ENCODE measurements at places on chromosomes 11 and 22.

- no peak for DNase-seq
Observed at GRCh38 chr11:66432597-66432996, 6.1 kb downstream of the MRPL11 start.

GRCh38 chr11:61138935-61139334, 22.3 kb downstream of the VPS37C start:
- DNase-seq: no peak

DNA sequence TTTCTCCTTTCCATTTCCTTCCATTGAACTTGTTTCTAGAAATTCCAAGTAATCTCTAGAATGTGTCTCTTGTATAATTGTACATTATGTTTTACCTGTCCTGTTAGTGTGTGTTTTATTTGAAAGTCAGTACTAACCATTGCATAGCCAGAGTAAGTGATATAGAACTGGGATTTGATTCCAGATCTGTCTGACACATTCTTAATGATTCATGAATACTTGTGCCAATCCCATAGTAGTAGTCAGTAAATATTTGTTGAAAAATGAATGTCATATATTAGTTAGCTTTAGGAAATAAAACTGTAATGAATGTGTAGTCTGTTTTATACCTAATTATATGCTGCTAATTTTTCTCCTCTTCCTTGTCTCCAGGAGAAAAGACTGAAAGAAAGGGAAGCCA, 186.9 kb downstream of the DDX10 start:
- DNase-seq: no peak

DNA sequence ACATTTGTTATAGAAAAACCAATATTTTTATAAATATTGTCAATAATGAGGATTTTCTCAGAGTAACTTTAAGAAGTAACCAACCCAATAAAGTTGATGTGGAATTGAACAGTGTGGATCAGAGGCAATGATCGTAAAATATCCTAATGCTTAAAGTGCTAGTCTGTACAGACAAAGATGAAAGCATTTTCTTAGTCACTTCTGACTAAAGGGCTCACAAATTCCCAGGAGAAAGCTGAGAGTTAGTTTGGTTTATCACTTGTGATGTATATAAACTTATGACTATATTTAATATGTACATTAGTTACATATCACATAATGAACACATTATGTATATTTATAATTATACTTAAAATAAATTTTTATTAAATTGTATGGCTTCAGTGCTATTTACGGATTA, 25.4 kb upstream of the DDI1 start:
- DNase-seq: no peak

DNA sequence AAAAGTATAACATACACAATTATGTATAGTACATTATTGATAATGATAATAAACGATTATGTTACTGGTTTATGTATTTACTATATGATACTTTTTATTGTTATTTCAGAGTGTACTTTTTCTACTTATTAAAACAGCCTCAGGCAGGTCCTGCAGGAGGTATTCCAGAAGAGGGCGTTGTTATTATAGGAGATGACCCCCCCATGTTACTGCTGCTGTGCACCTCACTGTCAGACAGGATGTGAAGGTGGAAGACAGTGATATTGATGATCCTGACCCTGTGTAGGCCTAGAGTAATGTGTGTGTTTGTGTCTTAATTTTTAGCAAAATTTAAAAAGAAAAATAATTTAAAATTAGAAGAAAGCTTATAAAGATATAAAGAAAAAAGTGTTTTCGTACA, 57.6 kb downstream of the REXO2 start:
- DNase-seq: no peak

GRCh38 chr11:1694064-1694845, 2.7 kb upstream of the KRTAP5-6 start:
- DNase-seq: peak; percentile 78

DNA sequence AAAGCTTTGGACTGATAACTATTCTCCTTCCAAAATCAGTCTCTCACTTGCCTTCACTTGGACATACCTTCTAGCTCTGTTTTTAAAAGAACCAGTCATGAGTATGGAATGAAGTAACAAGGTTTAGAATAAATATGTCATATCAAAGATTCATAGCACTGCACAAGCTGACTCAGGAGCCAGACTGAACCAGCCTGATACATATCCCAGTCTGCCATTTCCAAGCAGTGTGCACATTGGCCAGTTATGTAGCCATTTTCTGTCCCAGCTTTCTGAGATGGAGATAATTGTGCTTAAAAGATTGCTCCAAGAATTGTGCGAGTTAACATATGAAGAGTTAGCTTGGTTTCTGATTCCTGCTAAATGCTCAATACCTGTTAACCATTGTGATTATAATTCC, 311.3 kb downstream of the C11orf87 start:
- no peak for DNase-seq

DNA sequence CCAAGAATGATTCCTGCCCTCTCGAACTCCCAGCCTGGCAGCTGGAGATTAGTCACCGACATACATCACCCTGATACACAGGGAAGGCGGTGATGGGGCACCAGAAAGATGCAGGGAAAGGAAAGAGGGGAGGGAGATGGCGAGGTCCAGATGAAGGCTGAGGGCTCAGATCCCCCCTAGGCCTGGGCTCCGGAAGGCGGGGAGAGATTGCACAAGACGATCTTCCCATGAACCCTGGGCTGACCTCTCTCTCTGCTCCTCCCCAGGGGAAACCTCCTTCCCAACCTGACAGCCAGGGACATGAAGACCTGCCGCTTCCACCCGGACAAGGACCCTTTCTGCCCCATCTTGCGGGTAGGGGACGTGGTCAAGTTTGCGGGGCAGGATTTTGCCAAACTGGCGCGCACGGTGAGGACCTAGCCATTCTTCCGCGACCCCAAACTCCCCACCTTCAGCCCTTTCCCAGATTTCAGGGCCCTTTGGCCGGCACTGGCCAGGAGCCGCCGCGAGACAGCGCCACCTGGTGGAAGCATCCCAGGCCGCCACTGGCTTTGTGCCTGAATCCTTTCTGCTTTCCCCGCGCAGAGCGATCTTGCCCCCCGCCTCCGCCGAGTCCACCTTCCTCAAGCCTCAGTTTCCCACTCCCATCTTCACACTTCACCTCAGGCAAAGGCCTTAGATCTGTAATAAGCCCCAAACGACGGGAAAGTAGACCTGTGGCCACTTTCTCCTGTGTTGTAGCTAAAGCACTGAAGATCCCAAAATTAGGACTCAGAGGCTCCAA, 11.5 kb downstream of the P2RX3 start:
- DNase-seq: peak; percentile 63

DNA sequence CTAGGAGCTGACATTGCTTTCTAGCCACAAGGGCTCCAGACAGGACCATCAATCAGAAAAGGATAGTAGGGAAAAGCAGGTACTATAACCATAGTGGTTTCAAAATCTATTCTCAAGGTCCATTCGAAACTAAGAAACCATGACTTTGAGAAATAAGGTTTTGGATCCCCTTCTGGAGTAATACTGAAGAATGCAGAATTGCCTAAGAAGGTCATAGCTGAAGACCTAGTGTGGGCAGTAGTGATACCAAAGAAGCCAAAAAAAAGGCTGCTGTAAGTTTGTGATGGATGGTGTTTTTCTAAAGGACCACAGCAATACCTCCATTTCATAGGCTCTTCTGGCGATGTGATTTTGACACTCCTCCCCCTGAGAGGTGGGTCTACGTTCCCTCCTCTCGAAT, 163.1 kb downstream of the MAML2 start:
- DNase-seq: no peak

GRCh38 chr11:61111050-61111435, 8.8 kb downstream of the CD5 start:
- DNase-seq: no peak

DNA sequence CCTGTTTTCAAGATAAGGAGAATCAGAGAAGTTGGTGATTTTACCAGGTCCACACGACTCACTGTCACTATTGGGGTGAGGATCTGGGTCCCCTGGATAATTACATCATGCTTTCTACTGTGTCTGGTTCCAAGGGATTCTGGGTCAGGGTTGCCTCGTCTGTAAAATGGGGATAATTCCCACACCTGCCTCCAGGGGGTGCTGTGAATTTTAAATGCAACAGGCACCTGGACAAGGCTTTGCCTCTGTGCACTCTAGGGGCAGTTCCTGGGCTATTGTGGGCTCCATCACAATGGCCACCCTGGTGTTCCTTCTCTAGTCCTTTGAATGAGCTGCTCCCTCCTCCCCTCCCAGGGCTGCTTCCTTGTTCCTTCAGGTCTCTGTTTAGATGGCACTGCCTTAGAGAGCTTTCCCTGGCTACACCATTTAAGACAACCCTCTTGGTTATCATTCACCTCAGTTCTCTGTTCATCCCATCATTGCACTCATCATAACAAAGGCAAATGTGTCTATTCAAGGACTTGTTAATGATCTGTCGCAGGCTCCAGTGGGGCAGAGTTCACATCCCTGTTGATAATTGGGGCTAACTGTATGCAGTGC, 178.6 kb downstream of the MIAT start:
- peak; percentile 37 for DNase-seq

DNA sequence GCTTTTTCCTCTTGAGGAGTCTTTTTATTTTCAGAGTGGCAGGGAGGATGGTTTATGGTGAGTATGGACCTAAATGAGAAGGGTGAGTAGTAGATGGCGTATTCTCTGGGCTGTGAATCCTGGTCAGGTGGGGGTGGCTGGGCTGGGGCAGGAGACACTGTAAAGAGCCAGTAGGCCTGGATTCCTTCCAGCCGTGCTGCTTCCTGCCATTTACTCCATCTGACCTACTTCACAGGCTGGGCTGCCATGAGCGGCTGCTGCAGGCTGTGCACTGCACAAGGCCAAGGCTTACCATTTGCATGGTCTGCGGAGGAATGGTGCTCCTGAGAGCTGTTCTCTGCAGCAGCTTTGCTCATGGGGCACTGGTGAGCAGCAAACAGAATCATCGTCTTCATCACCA, 297.6 kb downstream of the KIRREL3 start:
- DNase-seq: no peak

DNA sequence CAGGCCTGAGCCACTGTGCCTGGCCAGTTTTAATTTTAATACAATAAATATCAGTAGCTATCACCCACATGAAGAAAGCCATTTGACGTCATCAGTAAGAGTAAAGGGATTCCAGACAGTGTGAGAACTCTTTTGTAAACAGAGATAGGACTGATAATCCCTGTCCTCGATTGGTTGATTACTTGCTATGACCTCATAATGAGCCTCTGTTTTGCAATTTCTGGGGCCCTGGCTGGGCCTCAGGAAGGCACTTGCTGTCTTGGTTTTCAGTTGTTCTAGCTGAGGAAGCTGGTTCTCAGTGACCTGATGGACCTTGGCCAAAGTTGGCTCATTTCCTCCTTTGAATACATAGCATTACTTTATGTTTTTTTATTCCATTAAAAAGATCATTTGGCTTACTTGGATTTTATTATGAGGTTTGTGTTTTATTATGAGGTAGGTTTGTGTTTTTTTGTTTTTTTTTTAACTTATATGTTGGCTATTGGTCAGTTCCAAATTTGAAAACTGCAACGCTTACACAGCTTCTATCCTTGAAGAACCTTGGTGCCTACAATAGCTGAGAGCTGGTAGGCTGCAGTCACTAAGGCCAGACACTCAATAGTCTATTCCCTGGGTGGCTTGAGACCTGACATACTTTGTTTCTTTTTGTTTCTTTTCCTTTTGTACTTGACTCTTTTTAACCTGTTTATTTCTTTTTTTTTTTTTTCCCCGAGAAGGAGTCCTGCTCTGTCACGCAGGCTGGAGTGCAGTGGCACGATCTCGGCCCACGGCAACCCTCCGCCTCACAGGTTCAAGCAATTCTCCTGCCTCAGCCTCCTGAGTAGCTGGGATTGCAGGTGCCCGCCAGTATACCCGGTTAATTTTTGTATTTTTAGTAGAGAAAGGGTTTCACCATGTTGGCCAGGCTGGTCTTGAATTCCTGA, 20.0 kb downstream of the MARK2 start:
- no peak for DNase-seq

GRCh38 chr11:8106679-8107078, 25.7 kb downstream of the TUB start:
- DNase-seq: no peak

- no peak for DNase-seq
Observed at GRCh38 chr11:93736129-93736528, 5.2 kb downstream of the TAF1D start.

- peak; percentile 78 for DNase-seq
Observed at GRCh38 chr22:50269970-50270665, at the start of gene MAPK11. TSS of gene MAPK11 (minus strand) at chr22:50270380. CDS start at chr22:50270292, 88 bp downstream.

- no peak for DNase-seq
Observed at GRCh38 chr11:116861539-116861938, 24.1 kb upstream of the APOA1 start.

GRCh38 chr22:24996420-24996952, 44.0 kb downstream of the KIAA1671 start:
- no peak for DNase-seq

DNA sequence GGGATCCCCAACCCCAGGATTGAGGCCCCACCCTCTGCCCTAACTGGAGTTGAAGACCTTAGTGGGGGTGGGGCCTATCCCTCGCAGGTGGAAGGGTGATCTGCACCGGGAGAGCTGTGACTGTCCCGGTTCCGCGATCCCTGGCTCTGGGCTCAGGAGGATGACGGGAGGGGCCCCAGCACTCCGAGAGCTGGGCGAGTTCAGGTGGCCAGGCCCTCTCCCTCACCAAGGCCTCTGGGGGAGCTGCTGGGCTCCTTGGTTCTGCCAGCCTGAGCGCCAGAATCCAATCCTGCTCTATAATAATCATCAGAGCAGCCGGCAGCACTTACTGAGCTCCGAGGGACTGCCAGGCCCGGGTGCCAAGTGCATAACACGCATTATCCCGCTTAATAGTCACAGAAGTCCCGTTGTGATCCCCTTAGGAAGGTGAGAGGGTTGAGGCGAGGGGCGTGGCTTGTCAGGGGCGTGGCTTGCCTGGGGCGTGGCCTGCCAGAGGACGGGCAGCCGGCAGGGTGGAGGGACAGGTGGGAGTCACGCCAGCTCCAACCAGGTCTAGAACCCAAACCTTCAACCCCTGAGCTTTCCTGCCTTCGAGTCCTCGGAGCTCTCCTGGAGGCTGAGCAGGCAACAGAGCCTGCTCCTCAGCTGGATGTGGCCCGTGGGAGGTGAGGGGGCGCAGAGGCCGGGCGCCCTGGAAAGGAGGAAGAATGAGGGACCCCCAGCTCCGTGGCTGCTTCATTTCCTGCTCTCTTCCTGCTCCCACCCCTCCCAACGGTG, 7.3 kb upstream of the SYT7 start:
- DNase-seq: peak; percentile 61
